MG63 (cell line): ENCODE measurements at places on chromosomes 3 and 15. TPM values are rescaled to one million over a fixed set of nuclear protein-coding genes. Genes with fewer than 3 reads are reported as not detected.

Gene KLHL24
- 13.4 and 36.8 TPM in 2 replicates for total RNA-seq

- DNase-seq: no peak
Measured at GRCh38 chr15:47194718-47195117, 522.6 kb upstream of the SEMA6D start.

DNA sequence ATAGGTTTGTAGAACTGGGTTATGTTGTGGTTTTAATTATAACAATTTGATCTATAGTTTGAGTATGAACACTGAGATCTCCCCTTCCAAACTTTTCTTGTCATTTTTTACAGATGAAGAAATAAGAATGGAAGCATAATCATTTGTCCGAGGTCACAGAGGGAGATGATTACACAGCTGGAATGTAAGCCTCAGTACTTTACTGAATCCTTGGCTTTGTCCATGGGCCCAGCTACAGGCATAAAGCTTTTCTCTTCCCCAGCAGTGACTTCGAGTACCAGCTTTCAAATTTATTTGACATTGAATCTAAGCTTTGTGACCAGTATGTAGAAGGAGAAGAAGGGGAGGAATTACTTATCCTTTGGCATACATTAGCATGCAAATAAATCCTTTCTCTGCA, 80.9 kb upstream of the DCBLD2 start:
- no peak for DNase-seq

GRCh38 chr3:152151216-152151876, 117.4 kb upstream of the MBNL1 start:
- DNase-seq: no peak

GRCh38 chr3:155572085-155572484, 172.8 kb downstream of the PLCH1 start:
- DNase-seq: peak; percentile 8

- DNase-seq: no peak
Measured at GRCh38 chr3:71095511-71096291, 487.8 kb downstream of the FOXP1 start.
